Lower lobe of right lung (tissue), 2 donors: ENCODE measurements at places on chromosomes 2 and 18. TPM values are rescaled to one million over a fixed set of nuclear protein-coding genes. Genes with fewer than 3 reads are reported as not detected.

GRCh38 chr2:152609154-152609553 lies 108.1 kb downstream of the PRPF40A start:
- H3K4me3 ChIP-seq, result no peak overlapping the region
- no peak for DNase-seq
- H3K4me1 ChIP-seq, result no peaks in the 10 kb centered on the region
- no peak overlapping the region for H3K27ac ChIP-seq

The INHBB gene
- 5.2 TPM for total RNA-seq

DNA sequence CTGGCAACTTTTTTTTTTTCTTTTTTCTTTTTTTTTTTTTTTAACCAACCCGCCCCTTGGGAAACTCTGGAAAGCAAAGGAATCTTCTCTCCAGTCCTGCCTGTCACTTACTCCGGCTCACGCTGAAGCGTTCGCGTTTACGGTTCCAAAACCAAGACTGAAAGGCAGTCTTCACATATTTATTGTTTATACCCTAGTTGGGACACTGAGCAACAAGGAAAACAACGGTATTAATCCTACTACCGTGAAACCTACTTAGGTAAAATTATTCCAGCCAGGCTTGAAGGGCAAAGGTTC lies 125.4 kb downstream of the OSBPL1A start:
- H3K4me3 ChIP-seq, result peak overlapping the region; percentile 82
- H3K27ac ChIP-seq, result peak overlapping the region; percentile 85
- DNase-seq, result no peak
- H3K4me1 ChIP-seq, result peaks cover 46% of the 10 kb centered on the region

- H3K36me3 ChIP-seq, result no peaks in the 10 kb centered on the region
- H3K4me3 ChIP-seq, result no peak overlapping the region
- no peak for DNase-seq
- no peak overlapping the region for H3K27ac ChIP-seq
Measured at GRCh38 chr2:43165378-43166069, 60.9 kb downstream of the ZFP36L2 start.

DNA sequence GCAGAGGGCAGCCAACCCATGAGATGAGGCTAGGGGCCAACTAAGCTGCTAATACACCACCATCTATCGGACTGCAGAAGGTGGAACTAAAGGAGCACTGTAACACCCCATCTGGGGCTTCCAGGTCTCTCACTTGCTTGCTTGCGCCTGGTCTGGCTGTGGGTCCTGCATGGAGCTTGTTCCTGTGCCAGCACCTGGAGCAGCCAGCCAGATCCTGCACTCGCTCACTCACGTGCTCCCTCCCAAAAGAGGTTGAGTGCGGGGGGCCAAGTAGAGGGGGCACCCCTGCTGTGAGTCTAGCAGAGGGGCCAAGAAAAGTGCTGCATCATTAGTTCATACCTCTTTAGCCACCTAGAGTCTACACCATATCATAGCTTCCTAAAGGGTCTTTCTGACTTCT lies 250.9 kb downstream of the LRRTM4 start:
- no peak overlapping the region for H3K4me3 ChIP-seq
- no peak overlapping the region for H3K27ac ChIP-seq
- DNase-seq, result no peak

The TP53I3 gene
- total RNA-seq, result 34.4 TPM

The MOCOS gene
- 4.2 TPM for total RNA-seq

- H3K4me3 ChIP-seq, result no peak overlapping the region
- no peak overlapping the region for H3K27ac ChIP-seq
- DNase-seq, result no peak
- H3K4me1 ChIP-seq, result peaks cover 52% of the 10 kb centered on the region
- no peaks in the 10 kb centered on the region for H3K36me3 ChIP-seq
Measured at GRCh38 chr18:7754258-7754657, 187.1 kb downstream of the PTPRM start.

GRCh38 chr18:3213300-3214059 lies 6.3 kb downstream of the MYOM1 start:
- no peaks in the 10 kb centered on the region for H3K27me3 ChIP-seq
- DNase-seq, result no peak
- no peaks in the 10 kb centered on the region for H3K4me1 ChIP-seq

GRCh38 chr2:100381240-100381639 lies 36.2 kb downstream of the CHST10 start:
- H3K27me3 ChIP-seq, result no peaks in the 10 kb centered on the region
- no peak overlapping the region for H3K4me3 ChIP-seq
- peaks cover 5% of the 10 kb centered on the region for H3K4me1 ChIP-seq
- H3K27ac ChIP-seq, result no peak overlapping the region
- no peaks in the 10 kb centered on the region for H3K36me3 ChIP-seq

The SH3RF3 gene
- total RNA-seq, result 5.7 TPM

The CDCA7 gene
- total RNA-seq, result 0.89 TPM

DNA sequence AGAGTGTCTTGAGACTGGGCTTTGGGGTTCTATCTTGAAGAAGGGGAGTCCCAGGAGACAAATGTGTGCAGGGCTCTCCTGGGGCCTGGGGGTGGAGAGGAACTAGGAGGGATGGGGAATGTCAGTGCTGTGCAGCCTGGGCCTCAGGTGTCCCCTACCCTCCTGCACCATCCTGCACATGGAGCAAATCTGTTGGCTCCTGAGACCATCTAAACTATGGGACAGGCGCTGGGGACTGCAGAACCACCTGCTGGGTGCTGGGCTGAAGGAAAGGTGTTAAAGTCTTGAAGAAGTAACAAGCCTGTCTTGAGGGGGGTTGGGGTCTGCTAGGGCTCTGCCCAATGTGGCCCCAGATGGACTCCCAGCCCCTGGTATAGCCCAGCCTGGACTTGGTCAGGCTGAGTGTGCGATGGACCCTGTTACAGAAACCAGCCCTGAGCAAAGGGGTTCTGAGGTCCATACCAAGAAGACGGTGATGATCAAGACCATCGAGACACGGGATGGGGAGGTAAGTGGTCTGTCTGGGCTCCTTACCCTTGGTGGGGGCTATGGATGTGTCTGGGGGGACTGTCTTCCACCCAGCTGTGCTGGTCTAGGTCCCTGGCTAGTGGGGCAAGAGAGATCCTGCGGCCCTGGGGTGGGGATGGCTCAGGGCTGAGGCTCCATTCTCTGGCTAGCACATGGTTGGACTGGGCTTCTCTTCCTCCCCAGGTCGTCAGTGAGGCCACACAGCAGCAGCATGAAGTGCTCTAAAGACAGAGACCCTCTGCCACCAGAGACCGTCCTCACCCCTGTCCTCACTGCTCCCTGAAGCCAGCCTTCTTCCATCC lies 7.3 kb downstream of the DES start:
- no peak overlapping the region for H3K4me3 ChIP-seq
- no peaks in the 10 kb centered on the region for H3K36me3 ChIP-seq
- H3K27me3 ChIP-seq, result no peaks in the 10 kb centered on the region
- H3K4me1 ChIP-seq, result no peaks in the 10 kb centered on the region
- DNase-seq, result no peak
